ENCODE measurements at places on chromosomes 5 and 9.

GRCh38 chr9:93057042-93057702, 1.3 kb upstream of the SUSD3 start:
- DNase-seq: no peak

DNA sequence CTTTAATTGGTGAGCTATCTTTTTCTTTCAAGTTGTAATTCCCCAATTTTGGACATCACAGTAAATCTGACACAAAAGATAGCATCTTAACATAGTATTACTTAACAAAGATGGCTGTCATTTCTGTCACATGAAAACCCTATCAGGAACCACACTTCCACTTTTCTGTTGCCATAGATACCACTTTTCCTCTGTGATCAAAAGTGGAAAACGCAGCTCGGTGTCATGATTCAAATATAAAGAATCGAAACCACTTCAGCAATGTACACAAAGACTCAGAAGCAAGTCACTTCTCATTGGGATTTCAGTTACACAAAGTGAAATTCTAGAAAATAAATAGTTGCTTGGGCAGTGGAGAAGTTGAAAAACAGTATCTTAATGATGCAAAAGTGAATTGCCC, 524.9 kb upstream of the ITGA1 start:
- no peak for DNase-seq

DNA sequence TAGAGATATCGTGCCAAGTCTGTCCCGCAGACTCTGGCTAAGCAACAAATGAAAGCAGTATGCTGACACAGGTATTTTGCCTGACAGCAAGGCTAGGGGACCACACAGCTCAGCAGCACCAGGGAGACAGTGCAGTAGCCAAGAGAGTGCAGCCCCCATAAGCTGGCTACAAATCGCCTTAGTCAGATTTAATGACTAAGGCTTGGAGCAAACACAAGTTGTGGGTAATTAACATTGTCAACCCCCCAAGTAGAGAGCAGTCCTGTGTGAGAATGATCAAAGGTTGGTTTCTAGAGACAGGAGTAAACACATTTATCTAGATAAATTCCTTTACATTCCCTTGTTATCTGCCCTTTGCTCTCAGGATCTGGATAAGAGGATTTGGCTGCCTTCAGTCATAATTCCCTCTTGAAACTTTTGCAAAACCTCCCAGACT, 1434.5 kb upstream of the CDH6 start:
- DNase-seq: no peak

DNA sequence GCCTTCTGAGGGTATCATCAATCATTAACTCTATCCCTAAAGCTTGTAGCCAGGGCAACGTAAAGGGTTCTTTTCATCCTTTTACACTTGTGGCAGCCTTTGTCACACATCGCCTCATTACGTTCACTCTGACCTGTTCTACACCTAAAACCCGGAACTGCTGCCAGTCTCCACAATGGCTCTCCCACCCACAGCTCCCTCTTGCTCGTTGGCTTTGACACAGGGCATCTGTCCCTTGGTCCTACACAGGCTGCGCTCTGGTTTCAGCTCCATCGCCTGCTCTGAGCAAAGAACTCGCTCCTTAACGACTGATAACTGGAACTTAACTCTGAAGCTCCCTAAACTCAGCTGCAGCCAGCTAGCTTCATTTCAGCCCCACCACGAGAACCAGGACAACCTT, 112.8 kb upstream of the CTNND2 start:
- no peak for DNase-seq

GRCh38 chr9:116342941-116343340, 189.3 kb downstream of the PAPPA start:
- no peak for DNase-seq

- DNase-seq: no peak
Measured at GRCh38 chr5:73735032-73735734, 109.2 kb downstream of the ARHGEF28 start.

DNA sequence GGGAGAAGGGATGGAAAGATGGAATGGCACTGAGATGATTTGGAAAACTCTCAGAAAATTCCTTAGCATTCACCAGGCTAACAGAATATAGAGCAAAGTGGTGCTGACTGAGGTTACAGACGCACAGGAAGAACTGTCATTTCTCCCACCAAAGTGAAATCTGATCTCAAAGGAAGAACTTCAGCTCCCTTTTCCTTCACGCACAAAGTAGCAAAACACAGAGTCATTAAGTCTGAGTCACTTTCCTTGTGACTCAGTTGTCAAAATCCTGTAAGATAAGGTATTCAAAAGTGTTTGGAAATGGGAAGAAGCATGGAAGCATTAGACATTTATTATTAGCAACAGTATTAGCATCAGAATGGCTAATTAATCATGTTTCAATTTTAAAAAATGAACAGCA, 11.7 kb downstream of the MPDZ start:
- DNase-seq: no peak

DNA sequence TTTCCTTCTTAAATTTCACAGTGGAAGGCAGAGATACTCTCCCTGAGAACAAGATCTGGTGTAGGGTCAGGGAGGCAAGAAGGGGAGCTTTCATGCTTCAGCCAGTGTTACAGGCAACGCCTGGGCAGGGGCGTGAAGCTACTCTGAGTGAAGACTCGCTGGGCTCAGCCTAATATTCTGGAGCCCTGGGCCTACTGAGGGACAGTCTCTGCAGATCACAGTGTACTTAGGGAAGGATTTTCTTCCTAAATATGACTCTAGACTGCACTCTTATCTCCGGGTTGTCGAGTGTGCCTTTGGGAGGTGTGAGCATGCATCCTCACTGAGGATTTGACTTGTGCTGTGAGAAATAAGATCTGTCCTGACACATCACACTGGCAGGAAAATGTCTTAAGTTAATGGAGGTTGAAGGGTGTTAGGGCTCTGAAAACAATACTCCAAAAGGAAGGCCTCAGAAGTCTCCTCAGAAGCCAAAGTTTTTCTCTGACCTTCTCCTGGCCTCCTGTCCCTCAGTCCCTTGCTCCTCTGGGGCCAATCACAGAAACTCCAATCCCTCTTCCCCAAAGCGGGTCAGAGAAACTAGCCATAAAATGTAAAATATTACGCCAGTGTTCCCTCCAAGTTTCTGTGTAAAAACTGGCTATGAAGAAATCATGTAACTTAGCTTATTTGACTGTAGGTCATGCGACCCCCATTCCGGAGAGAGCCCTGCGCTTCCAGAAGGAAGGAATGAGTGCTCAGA, 156.8 kb upstream of the TBC1D2 start:
- no peak for DNase-seq

GRCh38 chr9:124781967-124782660, 5.2 kb downstream of the OLFML2A start:
- DNase-seq: no peak

- DNase-seq: no peak
Measured at GRCh38 chr9:99058964-99059921, 45.7 kb upstream of the TGFBR1 start.

DNA sequence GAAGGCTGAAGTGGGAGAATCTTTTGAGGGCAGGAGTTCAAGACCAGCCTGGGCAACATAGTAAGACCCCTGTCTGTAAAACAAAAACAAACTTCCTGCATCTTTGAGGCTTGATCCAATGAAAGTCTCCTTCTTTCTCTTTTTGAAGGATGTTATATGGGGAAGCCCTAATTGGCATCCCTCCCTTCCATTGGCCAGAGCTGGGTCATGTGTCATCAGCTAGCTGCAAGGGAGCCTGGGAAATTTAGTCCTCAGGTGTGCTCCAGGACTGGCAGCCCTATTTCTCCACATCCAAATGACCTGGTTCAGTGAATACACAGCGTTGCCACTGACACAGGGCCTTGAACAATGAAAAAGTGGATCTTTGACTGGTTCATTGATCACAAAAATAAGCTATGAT, 9.0 kb upstream of the IER5L start:
- no peak for DNase-seq

- DNase-seq: no peak
Measured at GRCh38 chr5:8908055-8908683, 637.7 kb downstream of the SEMA5A start.

- DNase-seq: no peak
Measured at GRCh38 chr9:30280229-30280900, 2104.1 kb upstream of the ACO1 start.

DNA sequence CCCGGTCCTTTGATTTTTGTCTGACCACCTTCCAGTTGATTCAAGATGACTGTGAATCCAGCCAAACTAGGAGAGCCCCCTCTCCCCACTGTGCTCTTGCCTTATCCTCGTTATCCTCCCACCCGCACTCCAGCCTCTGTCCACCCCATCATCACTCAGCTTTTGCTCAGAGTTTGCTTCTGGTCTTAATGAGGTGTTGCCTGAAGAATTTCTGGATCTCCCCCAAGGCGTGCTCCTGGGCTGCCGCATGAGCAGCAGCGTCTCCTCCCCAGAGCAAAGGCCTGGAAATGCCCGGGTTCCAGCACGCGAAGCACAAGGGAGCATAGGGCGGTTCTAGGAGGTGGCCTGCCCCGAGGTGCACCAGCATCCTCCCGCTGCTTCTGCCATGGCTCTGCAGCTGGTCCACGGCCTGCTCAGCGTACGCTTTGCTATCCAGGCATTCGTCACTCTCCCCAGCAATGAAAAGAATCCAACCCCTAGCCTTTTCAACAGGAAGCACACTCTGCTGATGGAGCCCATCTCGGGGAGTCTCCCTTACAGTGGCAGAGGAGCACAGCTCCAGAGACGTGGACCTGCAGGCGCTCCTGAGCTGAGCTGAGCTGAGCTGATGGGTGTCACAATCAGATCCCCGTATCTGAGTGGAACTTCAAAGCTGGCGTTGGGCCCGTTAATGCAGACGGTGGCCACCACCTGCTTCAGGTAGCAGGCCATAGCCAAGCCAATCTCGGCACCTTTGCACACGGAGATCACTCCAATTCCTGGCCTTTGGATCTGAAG, 50.7 kb downstream of the BAAT start:
- no peak for DNase-seq

GRCh38 chr9:97237311-97237786, 70.1 kb upstream of the CCDC180 start:
- DNase-seq: no peak

- DNase-seq: no peak
Measured at GRCh38 chr9:136678624-136679023, 8.6 kb downstream of the AGPAT2 start.

- no peak for DNase-seq
Measured at GRCh38 chr5:150114102-150114641, 27.8 kb upstream of the CSF1R start.

DNA sequence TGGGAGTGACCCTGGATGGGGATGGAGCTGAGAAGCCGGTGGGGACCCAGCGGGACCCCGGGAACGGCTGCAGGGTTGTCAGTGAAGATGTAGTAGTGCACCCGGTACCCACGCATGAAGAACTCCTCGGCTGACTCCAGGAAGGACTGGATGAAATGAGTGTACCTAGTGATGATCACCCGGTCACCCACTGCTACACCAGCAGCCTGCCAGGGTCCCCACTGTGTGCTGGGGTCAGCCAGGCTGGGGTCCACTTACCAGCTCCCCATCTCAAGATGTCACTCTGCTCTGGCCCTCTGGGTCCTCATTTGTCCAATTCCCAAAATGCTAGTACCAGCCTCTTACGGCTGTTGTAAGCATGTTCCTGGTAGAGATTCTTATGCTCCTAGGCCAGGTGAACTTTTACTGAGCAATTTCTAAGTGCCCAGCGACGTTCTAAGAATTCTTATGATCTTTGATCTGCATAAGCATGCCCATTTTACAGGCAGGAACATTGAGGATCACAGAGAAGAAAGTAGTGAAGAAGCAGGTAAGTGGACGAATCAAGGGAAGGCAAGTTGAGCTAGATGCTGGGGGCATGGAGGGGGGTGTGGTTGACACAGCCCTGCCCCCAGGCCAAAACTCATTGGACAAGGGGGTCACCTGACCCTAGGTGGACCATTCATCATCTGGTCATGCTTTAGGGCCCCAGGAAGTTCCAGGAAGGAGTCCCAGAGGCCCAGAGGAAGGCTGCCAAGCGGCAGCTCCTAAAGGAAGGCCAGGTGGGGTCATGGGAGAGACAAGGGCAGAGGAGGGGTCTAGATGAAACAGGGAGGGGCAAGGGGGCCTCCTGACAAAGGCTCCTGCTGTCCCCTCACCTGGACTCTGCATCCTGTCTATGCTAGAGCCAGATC, 9.4 kb downstream of the GBGT1 start:
- DNase-seq: no peak

- no peak for DNase-seq
Measured at GRCh38 chr9:113997610-113998009, 80.5 kb downstream of the AMBP start.

- DNase-seq: no peak
Measured at GRCh38 chr9:115208501-115208900, 90.5 kb upstream of the TNC start.

DNA sequence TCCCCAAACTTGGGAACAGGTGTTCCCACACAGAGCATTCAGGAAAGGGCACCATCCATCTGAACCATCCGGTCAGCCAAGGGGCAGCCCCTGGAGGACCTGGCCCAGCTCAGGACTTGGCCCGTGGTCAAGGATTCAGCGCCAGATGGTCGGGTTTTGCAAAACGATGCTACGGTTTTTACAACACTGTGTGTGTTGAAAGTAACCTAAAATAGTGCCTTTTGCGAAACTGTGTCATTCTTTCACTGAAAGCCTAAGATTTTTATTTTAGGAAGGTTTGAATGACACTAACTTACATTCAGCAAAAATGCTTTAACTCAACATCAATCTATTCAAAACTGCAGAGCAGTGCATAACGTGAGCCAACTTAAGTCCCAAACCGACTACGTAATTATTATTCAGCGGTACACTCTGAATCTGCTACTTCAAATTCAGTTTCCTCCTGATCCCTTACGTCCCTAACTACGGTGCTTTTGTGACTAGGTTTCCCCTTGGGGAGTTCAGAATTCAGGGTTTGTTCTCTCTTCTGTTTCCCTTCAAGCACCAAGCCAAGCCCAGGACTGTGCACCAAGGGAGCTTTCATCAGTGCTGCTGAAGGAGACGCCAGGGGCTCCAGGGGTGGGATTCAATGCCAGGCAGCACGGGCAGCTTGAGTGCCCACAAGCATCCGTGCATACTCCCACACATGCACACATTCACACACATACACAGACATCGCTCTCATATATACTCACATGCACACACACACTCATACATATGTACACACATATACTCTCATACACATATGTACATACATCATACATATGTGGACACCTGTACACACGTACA, 25.8 kb downstream of the LPCAT1 start:
- DNase-seq: no peak

DNA sequence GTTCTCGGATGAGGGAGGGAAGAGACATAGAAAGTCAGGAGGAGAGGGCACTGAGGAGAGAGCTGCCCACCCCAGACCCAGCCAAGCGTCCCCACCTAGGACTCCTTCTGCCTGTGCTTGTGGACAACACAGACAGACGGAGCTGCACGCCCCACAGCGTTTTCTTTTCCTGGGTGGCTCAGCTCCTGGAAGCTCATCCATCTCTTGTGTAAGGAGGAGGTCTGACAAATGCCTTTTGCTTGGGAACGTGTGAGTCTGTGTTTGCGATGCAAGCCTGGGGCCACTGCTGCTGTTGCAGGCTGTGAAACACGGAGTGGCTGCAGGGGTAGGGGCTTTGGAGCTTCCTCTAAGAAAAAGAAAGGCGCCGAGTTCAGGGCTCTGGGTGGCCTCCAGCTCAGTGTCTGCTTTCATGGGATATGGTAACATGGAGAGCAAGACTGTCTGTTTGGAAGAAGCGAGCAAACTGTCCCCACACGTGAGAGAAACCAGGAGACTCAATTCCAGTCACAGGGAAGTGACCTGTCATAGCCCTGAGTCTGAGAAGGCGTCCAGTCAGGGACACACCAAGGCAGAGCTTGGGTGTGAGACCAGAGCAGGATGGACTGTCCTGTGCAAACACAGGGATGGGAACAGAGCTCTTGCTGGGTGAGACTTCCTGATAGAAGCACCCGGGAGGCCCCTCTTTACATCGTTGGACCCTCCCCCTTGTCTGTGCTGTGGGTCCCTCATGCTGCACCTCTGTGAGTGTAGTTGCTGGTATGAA, 42.7 kb downstream of the GADD45G start:
- DNase-seq: no peak

- peak; percentile 96 for DNase-seq
Measured at GRCh38 chr9:93566408-93567270, 9.7 kb upstream of the PHF2 start.
